A673 (cell line): ENCODE measurements at places on chromosomes 1 and 21.

DNA sequence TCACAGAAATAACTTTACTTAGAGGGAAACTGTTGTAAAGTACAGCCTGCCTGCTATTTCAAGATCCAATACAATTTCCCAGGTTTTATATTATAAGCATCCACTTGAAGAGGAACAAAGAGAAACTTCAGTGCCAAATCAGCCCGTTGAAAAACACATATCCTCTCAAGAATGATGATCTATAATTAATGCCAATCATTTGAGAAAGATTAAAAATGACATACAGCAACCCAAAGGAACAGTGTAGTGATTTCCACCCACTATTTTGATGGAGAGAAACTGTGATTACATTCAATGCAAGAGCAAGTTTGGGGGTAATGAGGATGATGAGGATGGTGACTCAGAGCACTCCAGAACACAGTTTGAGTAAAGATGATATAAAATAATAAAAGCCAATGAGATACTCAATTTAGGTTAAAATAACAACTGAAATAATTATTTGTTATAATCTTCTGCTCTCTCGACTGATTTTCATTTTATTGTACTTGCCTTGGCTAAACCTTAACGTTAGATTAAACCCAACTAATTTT lies 715.5 kb downstream of the NCAM2 start:
- DNase-seq, result no peak

DNA sequence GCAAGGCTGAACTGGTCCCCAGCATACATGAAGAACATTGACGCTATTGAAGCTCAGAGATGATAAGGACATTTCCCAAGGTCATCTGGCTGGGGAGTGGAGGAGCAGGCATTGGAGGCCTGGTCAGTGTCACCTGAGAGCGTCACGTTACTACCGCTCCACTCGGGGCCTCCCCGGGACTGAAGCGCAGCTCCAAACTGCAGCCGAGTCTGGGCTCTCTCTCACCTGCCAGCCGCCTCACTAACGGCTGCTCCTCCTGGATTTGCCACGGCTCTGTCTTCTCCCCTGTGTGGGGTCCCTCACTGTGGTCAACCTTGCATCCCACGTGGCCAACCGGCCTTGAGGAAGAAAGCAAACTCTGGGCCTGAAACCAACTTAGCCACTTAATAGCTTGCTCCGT lies 111.3 kb downstream of the ADSS2 start:
- DNase-seq, result no peak

DNA sequence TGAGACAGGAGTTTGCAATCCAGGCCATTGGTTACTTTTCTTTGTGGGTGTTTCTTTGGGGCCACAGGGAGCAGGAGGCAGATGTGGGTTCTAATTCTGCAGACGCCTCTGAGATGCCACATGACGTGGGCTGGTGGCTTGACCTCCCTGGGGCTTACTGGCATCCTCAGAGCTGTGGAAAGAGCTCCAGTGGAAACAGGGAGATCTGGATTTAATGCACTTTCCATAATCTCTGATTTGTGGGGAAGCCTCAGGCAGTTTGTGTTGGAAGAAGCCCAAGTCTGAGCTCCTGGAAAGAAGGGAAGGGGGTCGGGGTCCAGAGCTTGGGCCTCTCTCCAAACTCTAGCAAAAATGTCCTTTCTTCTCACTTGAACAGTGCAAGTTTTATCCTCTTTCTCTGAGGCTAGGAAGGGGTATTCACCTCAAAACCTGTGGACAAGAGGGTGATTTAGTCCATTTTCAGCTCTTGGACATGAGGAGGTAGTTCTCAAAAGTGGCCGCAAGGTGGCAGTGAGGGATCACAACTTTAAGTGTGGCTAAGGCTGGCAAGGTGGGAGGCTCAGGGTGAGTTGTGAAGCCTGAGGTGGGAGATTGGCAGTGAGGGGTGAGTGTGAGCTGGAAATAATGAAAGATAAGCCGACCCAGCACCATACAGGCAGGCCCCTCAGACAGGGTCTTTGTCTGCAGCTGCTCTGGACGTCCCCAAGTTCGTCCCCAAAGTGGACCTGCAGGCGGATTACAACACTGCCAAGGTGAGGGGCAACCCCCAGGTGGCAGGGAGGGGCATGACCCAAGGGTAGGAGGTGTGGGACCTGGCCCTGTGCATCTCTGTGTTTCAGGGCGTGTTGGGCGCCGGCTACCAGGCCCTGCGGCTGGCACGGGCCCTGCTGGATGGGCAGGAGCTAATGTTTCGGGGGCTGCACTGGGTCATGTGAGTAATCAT lies 9.2 kb downstream of the IKBKE start:
- peak; percentile 82 for DNase-seq

GRCh38 chr1:219138747-219139146 lies 34.9 kb upstream of the LYPLAL1 start:
- DNase-seq, result no peak

- DNase-seq, result no peak
These were observed 1.7 kb downstream of the NR5A2 start for GRCh38 chr1:200029035-200029821.

DNA sequence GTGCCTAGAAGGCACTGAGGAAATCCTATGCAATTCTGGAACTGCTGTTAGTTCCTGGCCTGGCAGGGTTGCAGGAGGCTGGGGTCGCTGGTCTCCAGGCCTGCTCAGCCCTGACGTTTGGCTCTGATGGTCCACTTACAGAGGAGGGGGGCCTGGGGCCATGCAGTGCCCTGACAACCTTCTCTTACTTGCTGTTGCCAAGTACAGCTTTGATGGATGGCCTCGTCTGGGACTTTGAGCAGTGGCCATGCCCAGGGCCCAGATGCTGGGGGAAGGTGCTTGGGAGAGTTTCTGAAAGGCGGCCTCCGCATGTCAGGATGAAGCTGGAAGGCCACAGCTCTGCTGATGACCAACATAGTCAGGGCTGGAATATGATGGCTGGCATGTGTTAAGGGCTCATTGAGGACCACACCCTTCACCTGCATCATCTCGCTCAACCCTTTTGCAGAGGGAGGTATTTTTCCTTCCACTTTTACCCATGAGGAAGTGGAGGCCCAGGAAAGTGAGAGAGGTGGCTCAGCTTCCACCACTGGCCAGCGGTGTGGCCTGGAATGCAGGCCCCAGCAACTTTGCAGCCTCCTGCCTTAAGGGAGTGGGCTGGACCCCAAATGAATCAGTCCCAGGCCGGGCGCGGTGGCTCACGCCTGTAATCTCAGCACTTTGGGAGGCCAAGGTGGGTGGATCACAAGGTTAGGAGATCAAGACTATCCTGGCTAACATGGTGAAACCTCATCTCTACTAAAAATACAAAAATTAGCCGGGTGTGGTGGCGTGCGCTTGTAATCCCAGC lies 34.7 kb upstream of the LRRC3 start:
- no peak for DNase-seq

DNA sequence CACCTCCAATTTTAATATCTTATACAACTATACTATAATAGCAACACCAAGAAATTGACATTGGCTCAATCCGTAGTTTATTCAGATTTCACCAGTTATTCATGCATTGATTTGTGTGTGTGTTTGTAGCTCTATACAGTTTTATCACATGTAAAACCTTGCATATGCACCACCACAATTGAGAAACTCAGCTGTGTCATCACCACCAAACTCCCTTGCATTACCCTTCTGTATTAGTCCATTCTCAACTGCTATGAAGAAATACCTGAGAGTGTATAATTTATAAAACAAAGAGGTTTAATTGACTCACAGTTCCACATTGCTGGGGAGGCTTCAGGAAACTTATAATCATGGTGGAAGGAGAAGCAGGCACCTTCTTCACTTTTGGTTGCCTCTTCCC lies 162.1 kb downstream of the PATJ start:
- DNase-seq, result no peak

DNA sequence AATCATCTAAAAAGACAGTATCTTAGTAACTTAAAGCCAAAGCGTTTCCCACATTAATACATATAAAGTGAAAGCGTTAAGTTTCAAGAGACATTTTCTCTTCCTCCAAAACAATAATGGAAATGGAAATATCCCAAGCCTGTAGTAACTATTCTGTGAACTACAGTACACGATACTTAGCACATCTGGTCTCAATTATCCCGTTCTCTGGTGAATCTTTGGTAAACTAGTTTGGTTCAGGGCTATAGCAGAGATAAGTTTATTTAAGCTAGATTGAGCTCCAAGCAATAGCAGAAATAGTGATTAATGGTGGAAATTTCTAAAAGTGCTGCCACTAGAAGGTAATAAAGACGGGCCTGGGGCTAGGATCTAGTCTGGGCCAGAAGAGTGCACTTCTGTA lies 55.2 kb downstream of the PCNX2 start:
- peak; percentile 17 for DNase-seq

DNA sequence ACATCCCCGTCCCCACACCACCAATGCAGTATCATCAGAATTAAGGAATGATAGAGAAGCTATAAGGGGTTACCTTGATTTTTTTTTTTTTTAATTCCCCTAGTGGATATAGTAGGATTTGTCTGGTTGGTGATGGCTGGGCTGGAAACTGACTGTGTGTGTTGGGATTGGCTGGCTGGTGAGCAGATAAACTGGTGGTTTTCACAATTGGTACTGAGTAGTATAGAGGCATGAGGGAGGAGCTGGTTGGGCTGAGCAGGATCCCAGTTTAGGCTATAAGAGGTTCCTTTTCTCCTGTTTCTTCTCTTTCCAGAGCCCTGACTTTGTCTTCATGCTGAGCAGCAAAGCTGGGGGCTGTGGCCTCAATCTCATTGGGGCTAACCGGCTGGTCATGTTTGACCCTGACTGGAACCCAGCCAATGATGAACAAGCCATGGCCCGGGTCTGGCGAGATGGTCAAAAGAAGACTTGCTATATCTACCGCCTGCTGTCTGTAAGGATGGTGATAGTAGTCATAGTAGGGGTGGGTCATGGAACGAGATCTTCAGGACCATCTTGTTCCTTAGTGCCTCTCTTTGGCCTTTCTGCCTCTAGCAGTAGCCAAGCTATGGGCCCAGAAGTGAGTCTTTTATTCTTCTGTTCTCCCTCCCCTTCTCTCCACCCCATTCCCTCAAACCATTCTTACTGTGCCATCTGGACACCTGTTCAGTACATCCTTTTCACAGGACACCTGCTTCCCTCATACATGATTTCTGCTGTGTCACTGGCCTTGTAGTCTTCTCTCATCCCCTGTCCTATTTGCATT lies 26.9 kb downstream of the RAD54L start:
- DNase-seq, result no peak

GRCh38 chr1:227260433-227260832 lies 57.9 kb downstream of the CDC42BPA start:
- no peak for DNase-seq

GRCh38 chr1:172411791-172412338 lies 8.6 kb upstream of the C1orf105 start:
- DNase-seq, result no peak

GRCh38 chr1:22286491-22286890 lies 143.6 kb upstream of the WNT4 start:
- no peak for DNase-seq

GRCh38 chr1:76865696-76866286 lies 1.5 kb upstream of the ST6GALNAC5 start:
- DNase-seq, result no peak

- DNase-seq, result no peak
These were observed 18.2 kb downstream of the EPHB2 start for GRCh38 chr1:22728751-22729399.

- no peak for DNase-seq
These were observed 39.1 kb downstream of the CLIC6 start for GRCh38 chr21:34707876-34708325.

DNA sequence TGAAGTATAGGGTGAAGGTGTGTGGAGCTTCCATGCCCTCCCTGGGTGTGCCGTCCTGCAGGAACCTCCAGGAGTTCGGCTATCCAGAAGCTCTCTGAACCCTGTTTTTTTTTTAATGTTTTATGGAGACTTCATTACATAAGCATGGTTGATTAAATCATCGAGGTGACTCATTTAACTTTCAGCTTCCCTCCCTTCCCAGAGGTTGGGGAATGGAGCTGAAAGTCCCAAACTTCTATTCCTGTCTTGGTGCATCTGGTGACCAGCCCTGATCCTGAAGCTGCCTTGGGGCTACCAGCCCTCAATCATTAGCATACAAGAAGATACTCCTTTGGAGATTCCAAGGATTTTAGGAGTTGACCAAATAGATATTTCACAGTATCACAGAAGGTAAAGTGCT lies 9.5 kb downstream of the RRP15 start:
- DNase-seq, result no peak

DNA sequence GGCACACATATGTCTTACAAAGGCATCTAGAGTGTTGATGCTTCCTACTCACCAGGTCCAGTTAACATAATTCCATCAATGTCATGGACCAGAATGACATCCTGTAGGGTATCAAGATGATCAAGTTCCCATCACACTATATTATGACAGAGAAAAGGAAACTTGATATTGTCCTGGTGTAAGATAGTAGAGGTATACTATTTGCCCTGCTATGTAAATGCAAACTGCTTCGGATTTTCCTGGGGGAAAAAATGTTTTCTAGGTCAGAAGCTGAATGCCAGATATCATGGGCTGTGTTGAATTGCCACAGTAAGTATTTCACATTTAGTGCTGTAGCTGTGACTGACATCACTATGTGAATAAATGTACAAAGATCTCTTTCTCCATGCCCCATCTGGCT lies 16.2 kb upstream of the HYI start:
- DNase-seq, result no peak

- no peak for DNase-seq
These were observed 200.7 kb downstream of the LHX8 start for GRCh38 chr1:75334876-75335389.

DNA sequence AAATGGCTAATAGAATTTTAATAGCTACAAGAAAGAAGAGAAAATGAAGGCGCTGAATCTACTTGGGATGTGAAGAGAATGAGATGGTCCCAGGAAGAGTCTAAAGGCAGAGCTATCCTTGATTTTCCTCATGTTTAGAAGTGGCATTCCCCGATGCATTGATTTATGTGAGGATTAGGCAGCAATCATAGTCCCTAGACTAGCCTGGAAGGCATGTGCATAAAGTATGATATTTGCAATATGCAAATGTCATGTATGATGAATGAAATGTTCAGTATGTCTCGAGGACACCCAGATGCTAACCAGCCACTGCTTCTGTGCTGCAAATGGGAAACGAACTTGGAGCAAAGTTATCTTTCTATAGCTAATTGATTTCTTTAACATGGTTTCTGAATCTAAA lies 641.5 kb upstream of the PLXNA2 start:
- no peak for DNase-seq

DNA sequence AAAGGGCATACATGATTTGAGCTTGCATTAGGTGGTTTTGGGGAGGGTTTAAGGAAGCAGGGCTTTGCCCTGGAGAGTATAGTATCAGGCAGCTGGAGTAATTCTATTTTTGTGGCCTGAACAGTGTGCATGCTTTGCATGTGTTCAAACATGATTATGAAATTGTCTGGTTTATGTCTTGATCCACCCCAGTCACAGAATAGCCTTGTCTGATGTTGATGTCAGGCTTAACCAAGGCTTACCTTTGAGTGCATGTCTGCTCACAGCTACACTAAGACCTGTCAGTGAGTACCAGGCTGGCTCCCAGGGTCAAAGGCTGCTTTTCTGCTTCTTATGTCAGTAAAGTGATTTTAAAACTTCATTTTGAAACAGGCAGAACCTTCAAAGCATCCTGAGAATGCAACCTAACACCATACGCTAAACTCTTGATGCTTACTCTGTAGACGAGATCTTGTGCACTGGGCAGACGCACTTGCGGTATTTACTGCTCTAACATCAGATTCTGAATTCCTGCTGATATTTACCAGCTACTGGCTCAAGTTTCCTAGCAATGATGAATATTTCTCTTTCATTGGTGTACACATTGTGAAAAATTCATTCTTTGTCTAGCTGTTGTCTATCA lies 78.9 kb downstream of the MAP3K21 start:
- DNase-seq, result no peak
